ENCODE measurements at places on chromosomes 4 and X. TPM values are rescaled to one million over a fixed set of nuclear protein-coding genes. Genes with fewer than 3 reads are reported as not detected.

HPGDS gene
- 3.1 TPM for total RNA-seq

LONRF3 gene
- total RNA-seq: 19.9 TPM

DNA sequence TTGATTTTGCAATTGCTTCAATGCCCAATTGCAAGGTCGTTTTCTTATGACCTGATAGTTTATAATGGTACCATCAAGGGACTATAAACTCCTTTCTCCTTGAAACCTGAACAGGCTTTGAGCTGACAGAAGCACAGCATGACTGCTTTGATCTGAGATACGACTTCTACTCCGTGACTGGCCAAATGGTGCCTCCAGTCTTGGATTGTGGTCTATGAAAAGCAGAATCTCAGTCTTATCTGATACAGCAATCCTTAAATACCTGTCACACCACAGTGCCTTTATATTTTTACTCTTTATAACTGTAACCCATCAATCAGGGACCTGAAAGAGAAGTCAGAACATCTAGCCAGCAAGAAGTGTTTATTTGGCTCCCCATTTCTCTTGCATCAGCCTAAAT is 93.1 kb downstream of the DOCK11 start:
- H3K4me1 ChIP-seq: no peaks in the 10 kb centered on the region
- DNase-seq: no peak
- no peak overlapping the region for H3K27ac ChIP-seq
- no peaks in the 10 kb centered on the region for H3K27me3 ChIP-seq

SUPT20HL2 gene
- total RNA-seq: not detected

- H3K36me3 ChIP-seq: no peaks in the 10 kb centered on the region
- H3K27ac ChIP-seq: no peak overlapping the region
- no peak for DNase-seq
- H3K4me1 ChIP-seq: no peaks in the 10 kb centered on the region
- no peak overlapping the region for H3K4me3 ChIP-seq
These were observed 47.7 kb upstream of the SYTL5 start for GRCh38 chrX:37958525-37959211.

GRCh38 chrX:65522739-65523372 is 11.7 kb downstream of the LAS1L start:
- no peak overlapping the region for H3K4me3 ChIP-seq
- H3K36me3 ChIP-seq: peaks cover 16% of the 10 kb centered on the region
- no peak overlapping the region for H3K27ac ChIP-seq
- DNase-seq: no peak
- no peaks in the 10 kb centered on the region for H3K27me3 ChIP-seq
- H3K4me1 ChIP-seq: no peaks in the 10 kb centered on the region

DAPP1 gene
- 1.2 TPM for total RNA-seq

ARAP2 gene
- 7.5 TPM for total RNA-seq

- H3K4me3 ChIP-seq: no peak overlapping the region
- no peaks in the 10 kb centered on the region for H3K4me1 ChIP-seq
- H3K36me3 ChIP-seq: no peaks in the 10 kb centered on the region
- H3K27me3 ChIP-seq: no peaks in the 10 kb centered on the region
- no peak for DNase-seq
These were observed 48.4 kb downstream of the KCNIP4 start for GRCh38 chr4:21900211-21900610.

NLGN4X gene
- total RNA-seq: 1.7 TPM

DNA sequence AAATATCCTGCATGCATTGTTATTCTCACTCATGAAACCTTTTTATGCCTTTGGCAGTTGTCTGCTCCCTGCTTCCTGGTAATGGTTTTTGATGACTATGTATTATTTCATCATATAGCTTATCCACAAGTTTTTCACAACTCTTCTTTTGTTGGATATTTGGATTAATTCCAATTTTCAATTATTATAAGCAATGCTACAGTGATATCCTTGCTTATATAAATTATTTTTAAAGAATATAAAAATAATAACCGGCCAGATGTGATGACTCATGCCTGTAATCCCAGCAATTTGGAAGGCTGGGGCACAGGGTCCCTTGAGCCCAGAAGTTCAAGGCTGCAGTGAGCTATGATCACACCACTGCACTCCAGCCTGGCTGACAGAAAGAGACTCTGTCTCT is 47.0 kb downstream of the ASIC5 start:
- H3K27ac ChIP-seq: no peak overlapping the region
- no peak for DNase-seq
- H3K36me3 ChIP-seq: no peaks in the 10 kb centered on the region
- H3K27me3 ChIP-seq: no peaks in the 10 kb centered on the region
- H3K4me1 ChIP-seq: no peaks in the 10 kb centered on the region
- H3K4me3 ChIP-seq: no peak overlapping the region

DNA sequence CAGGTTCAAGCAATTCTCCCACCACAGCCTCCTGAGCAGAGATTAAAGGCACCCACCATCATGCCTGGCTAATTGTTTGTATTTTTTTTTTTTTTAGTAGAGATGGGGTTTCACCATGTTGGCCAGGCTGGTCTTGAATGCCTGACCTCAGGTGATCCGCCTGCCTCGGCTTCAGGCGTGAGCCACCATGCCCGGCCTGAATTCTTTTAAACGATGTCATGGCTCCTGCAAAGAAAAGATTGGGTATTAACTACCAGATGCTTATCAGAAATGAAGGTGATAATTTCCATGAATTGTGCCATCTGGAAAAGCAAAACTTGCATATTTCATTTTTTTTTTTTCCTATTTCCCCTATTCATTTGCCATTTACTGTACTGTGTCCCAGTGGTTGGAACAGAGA is 195.7 kb upstream of the IGFBP7 start:
- H3K27ac ChIP-seq: no peak overlapping the region
- no peaks in the 10 kb centered on the region for H3K36me3 ChIP-seq
- H3K4me1 ChIP-seq: no peaks in the 10 kb centered on the region
- peak; percentile 24 for DNase-seq

AMELX gene
- not detected for total RNA-seq

POF1B gene
- total RNA-seq: 0.23 TPM

GRCh38 chrX:86829786-86830185 is 681.5 kb downstream of the DACH2 start:
- no peak overlapping the region for H3K27ac ChIP-seq
- H3K36me3 ChIP-seq: no peaks in the 10 kb centered on the region
- DNase-seq: no peak
- no peak overlapping the region for H3K4me3 ChIP-seq

GRCh38 chrX:46957297-46957696 is 45.1 kb downstream of the JADE3 start:
- H3K27me3 ChIP-seq: no peaks in the 10 kb centered on the region
- H3K4me3 ChIP-seq: no peak overlapping the region
- H3K36me3 ChIP-seq: no peaks in the 10 kb centered on the region
- no peak overlapping the region for H3K27ac ChIP-seq

GRCh38 chr4:148790691-148791090 is 348.5 kb upstream of the NR3C2 start:
- H3K36me3 ChIP-seq: no peaks in the 10 kb centered on the region
- H3K27me3 ChIP-seq: no peaks in the 10 kb centered on the region

DNA sequence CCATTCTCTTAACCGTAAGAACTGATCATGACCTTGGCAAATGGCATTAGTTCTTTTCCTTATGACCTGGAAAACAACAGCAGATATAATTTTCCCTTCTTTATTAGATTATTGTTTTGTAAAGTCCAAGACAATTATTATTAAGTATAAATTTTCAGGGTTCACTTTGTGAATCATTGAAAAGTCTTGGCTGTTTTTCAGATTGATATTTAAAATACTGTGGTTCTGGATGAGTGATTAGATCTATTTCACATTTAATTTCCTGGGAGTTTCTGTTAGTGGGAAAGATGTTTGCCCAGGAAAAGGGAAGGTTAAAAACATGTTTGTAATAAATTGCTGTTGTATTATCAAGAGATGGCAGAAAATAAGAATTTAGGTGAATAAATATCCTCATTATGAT is 194.9 kb downstream of the TLL1 start:
- H3K27ac ChIP-seq: no peak overlapping the region
- H3K36me3 ChIP-seq: no peaks in the 10 kb centered on the region

DNA sequence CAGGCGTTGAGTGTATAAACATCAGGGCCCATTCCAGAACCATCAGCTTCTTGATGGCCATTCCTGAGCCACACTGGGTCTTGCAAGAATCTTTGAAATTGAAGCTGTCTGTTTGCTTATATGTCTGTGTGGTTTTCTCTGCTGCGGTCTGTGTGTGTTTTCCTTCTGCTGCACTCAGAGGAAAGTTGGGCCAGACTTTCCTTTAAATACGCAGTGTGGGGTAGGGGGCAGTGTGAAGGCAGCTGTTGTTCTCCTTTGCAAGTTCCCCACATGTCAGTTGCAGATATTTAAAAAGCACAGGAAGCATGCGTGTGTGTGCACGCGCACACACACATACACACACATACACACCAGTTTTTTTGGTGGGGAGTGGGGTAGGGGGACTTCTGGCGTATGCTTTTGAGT is 32.1 kb downstream of the CCKAR start:
- no peaks in the 10 kb centered on the region for H3K36me3 ChIP-seq
- peaks cover 37% of the 10 kb centered on the region for H3K4me1 ChIP-seq
- no peak for DNase-seq
- H3K27ac ChIP-seq: no peak overlapping the region
- H3K27me3 ChIP-seq: no peaks in the 10 kb centered on the region

DNA sequence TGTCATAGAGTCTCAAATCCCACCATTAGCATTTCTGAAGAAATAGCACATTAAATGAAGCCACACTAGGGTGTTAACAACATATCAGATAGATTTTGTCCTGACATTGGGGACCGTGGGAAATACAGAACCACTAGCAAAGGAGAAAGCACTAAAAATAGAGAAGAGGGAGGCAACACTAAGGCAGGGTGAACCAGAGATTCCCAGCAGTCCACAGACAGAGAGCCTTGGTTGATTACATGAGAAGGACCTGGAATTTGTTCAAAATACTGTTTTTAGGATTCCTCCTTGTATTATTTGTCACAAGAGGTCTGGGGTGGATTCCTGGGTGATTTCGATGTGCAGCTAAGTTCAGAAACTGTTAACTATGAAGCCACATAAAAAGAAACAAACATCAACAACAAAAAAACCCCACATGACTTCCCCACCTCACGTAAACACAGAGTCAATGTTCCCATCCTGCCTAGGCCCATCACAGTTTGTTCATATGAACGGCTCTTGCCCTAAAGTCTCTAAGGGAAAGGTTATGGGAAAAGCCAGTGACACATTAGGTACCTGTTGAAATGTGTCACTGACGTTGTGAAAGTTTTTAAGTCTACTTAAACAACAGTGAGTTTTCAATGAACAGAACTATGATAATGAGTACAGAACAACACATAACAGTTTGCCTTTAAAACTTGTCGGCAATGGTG is 23.6 kb upstream of the GRSF1 start:
- H3K4me1 ChIP-seq: no peaks in the 10 kb centered on the region
- no peak for DNase-seq
- H3K27ac ChIP-seq: no peak overlapping the region
- no peaks in the 10 kb centered on the region for H3K36me3 ChIP-seq

DNA sequence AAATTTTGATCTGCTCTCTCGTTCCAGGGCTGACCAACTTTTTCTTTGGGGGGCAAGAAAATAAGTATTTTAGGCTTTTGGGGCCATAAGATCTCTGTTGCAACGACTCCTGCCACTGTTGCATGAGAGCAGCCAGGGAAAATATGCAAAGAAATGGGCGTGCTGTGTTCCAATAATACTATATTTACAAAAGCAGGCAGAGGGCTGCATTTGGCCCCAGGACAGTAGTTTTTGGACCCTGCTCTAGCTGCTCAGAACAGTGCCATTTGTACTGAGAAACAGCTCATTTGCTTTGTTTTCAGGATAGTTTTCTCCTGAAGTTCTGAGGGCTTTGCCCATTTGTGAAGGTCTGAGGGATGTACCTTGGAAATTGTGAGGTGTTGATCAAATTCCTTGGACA is 135.1 kb upstream of the MBNL3 start:
- no peaks in the 10 kb centered on the region for H3K27me3 ChIP-seq
- no peaks in the 10 kb centered on the region for H3K36me3 ChIP-seq
- no peak overlapping the region for H3K27ac ChIP-seq
- DNase-seq: no peak
- no peak overlapping the region for H3K4me3 ChIP-seq

GPR173 gene
- total RNA-seq: 2.8 TPM

PALLD gene
- 2,028 TPM for total RNA-seq

MAGEA2 gene
- not detected for total RNA-seq

DNA sequence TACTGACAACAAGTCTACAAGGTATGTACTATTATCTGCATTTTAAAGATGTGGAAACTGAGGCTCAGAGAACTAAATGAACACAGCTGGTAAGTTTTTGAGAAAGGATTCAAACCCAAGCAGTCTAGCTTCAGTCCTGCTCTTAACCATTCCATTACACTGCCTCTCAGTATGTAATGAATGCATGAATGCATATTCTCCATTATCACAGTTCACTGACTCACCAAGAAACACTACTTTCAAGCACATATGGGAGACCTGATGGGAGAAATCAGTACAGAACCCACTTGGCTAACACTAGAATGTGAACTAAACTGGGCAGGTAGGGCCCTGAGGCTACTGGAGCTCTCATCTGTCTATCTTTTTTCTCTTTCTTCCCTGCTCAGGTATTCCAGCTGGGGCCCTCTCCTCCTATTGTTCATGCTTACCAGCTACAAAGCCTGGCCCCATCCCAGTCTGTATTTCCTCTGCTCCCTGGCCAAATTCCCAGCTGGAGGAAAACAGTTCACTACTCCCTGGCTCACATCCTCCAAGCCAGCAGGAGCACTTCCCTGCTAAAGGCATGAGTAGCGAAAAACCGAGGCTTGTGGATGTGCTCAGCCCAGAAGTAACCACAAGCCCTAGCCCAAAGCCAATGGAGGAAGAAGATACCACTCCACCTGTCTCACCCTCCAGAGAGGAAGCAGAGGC is 178.2 kb upstream of the ARHGEF9 start:
- H3K27me3 ChIP-seq: no peaks in the 10 kb centered on the region
- no peak overlapping the region for H3K4me3 ChIP-seq
- no peaks in the 10 kb centered on the region for H3K4me1 ChIP-seq
- DNase-seq: no peak

DNA sequence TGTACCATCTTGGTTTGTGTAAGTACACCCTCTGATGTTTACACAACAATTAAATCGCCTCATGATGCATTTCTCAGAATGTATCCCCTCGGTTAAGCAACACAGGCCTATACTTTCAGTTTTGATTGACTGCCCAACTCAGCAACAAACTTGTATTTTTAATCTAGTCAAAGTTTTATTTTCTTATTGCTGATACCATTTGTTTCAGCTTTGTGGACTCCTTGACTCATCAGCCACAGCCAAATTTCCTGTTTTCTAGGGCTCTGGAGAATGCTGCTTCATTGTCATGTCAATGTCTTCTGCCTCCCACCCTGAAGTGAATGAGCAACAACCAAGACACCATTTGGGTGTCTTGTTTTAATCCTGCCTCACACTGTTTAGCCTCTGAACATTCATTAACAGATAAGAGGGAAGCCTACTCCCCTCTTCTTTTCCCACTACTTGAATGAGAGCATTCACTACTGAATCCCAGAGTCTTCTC is 14.0 kb downstream of the BBS12 start:
- peaks cover 18% of the 10 kb centered on the region for H3K36me3 ChIP-seq
- H3K27me3 ChIP-seq: no peaks in the 10 kb centered on the region
- DNase-seq: no peak
- peaks cover 11% of the 10 kb centered on the region for H3K4me1 ChIP-seq

MAGIX gene
- 4.1 TPM for total RNA-seq

- H3K4me3 ChIP-seq: no peak overlapping the region
- H3K27me3 ChIP-seq: no peaks in the 10 kb centered on the region
- H3K36me3 ChIP-seq: no peaks in the 10 kb centered on the region
- H3K4me1 ChIP-seq: no peaks in the 10 kb centered on the region
These were observed 1.3 kb downstream of the ASB12 start for GRCh38 chrX:64229154-64229553.

GRCh38 chr4:177573507-177573906 is 131.3 kb upstream of the AGA start:
- no peak for DNase-seq
- no peak overlapping the region for H3K4me3 ChIP-seq
- no peak overlapping the region for H3K27ac ChIP-seq
- H3K4me1 ChIP-seq: no peaks in the 10 kb centered on the region
- H3K27me3 ChIP-seq: no peaks in the 10 kb centered on the region

Data from esophagus muscularis mucosa (tissue), 4 donors.